ENCODE measurements at places on chromosomes 11 and 22.

- no peak for DNase-seq
Measured at GRCh38 chr11:122375687-122376399, 259.8 kb upstream of the BLID start.

DNA sequence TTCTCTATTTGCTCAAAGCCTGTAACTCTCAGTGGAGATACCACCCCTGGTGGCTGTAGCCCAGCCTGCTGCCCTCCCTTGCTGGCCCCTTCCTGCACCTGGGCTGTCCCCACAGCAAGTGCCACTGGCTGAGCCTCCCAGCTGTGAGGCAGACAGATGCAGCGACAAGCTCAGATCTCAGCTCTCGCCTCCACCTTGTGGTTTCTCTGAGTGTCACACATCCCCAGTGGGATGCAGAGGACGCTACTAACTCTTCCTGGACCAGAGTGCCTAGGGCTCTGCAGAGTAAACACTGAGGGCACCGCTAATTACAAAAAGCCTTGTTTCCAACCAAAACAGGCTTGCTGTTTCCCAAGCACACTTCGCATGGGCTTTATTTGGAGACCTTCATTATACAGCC is 8.9 kb downstream of the YPEL1 start:
- no peak for DNase-seq

- no peak for DNase-seq
Measured at GRCh38 chr11:118896472-118896913, 12.8 kb downstream of the CXCR5 start.

DNA sequence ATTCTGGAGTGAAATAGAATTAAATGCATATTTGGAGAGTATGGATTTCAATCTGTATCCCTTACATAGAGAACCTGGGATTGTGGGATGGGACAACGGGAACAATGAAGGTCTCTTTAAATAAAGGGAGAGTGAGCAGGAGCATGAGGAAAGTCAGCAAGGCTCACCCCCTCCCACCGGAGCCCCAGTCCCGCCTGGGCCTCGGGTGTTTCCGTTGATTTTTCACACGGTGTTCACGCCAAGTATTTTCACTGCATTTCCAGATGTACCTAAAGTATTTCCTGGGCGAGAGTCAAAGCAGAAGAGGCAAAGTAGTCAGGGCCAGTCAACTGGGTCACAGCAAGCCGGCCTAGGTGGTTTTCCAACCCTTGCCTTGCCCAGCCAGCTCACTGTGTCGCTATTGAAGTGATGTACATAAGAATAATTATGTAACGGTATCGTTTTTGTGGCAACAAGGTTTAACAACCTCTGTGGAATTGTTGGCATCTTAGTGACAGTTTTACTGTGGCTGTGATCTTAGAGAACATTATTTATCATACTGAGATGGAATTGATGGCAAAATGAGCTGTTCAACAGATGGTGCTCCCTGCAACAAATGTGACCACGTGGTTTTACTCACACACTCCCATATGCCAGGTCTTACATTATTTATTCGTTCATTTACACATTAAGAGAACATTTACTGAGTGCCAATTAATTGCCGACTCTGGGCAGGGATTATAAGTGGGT is 177.3 kb downstream of the ADAMTS15 start:
- no peak for DNase-seq

- DNase-seq, result no peak
Measured at GRCh38 chr11:73578592-73579185, 19.2 kb downstream of the FAM168A start.

All from right forelimb (tissue), 1 donor.